ENCODE measurements at places on chromosomes 6 and 20. TPM values are rescaled to one million over a fixed set of nuclear protein-coding genes. Genes with fewer than 3 reads are reported as not detected.

- DNase-seq = no peak
Measured at GRCh38 chr6:87946669-87947068, 101.0 kb upstream of the SPACA1 start.

- no peak for DNase-seq
Measured at GRCh38 chr20:24388828-24389380, 80.5 kb upstream of the SYNDIG1 start.

DNA sequence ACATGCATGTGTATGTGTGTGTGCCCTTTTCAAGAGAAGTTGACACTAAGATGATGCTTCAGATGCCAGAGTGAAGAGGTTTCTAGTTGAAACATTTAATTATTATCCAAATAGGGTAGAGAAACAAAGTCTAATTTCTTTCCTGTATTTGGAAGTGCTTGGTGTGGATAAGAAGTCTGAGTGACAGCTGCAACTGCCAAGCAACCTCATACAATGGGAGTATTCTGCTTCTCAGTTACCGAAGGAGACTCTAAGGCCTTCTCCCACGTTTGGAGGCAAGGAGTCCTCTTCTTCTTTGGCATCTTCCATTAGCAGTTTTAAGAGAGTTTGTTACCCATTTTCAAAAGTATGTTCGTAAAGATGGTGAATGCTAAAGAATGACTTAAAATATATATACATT, 82.4 kb downstream of the HDGFL1 start:
- DNase-seq = no peak

- peak; percentile 80 for DNase-seq
Measured at GRCh38 chr20:58622671-58623578, 28.2 kb upstream of the STX16 start.

DNA sequence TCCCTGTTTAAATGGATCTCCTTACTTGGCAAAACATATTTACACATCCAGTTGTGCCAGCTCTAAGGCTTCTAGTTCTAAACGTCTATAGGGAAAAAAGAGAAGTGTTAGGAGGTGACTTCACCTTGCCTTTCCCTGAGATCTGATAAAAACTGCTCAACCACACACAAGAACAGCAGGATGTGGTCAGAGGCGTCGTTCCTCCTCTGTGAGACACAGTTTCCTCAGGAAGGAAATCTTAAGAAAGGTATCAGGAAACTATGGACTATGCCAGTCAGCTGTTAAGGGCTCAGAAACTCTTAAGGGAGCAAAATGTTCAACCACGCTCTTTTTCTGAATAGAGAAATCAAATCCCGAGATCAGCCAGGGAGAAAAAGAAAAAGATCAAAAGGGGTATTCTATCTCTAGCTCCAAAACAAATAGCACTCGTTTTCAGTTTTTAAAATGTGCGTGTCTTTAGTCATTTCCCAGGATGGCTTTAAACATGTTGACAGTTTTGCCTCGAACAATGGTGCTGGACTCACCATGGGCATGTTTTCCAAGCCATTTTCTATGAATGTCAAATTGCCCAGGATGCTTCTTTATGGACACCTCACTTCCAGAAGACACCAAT, 154.5 kb downstream of the HACE1 start:
- no peak for DNase-seq

DNA sequence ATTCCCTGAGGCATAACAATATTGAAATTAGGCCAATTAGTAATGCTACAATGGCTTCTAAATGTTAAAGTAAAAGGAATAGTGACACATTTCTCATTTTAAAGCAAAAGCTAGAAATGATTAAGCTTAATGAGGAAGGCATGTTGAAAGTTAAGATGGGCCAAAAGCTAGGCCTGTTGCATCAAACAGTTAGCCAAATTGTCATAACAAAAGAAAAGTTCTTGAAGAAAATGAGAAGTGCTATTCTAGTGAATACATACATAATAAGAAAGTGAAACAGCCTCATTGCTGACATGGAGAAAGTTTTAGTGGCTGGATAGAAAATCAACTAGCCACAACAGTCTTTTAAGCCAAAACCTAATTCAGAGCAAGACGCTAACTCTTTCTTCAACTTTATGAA, 12.9 kb downstream of the OR2A4 start:
- no peak for DNase-seq

DNA sequence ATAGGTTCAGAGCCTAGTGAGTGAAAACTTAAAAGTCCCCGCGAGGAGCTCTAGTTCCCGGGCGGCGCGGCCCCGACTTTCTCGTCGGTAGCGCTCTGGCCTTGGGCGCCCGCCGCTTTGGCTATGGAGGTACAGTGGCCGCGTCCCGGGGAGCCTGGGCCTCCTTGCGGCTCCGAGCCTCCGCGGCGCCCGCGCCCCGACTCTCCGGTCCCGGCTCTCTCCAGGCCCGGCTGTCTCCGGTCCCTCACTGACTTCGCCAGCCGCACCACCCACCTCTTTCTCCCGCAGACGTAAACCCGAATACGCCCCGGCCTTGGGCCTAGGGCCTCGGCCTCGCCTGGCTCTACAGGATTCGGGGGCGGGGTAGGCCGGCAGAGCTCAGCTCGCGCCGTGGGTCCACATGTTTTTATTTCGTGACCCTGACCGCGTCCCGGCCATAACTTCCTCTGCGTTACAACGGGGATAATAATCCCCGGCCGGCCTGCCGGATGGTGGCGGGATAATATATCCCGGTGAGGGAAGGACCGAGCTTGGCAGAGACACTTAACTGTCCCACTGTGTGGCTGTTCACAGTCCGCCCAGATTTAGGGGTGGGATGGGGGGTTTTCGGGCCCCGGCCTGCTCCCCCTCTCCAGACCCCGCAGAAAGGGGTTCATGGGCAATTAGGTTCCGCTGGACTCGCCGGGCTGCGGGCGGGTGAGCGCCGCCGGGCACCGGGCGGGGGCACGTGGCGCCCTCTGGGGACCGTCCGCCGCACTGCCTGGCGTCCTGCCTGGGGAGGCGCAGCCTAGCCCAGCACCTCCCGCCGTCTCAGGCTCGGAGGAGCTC, 10.0 kb upstream of the TBX18 start:
- DNase-seq = peak; percentile 81

GRCh38 chr6:104632588-104632987, 227.1 kb downstream of the HACE1 start:
- no peak for DNase-seq

DNA sequence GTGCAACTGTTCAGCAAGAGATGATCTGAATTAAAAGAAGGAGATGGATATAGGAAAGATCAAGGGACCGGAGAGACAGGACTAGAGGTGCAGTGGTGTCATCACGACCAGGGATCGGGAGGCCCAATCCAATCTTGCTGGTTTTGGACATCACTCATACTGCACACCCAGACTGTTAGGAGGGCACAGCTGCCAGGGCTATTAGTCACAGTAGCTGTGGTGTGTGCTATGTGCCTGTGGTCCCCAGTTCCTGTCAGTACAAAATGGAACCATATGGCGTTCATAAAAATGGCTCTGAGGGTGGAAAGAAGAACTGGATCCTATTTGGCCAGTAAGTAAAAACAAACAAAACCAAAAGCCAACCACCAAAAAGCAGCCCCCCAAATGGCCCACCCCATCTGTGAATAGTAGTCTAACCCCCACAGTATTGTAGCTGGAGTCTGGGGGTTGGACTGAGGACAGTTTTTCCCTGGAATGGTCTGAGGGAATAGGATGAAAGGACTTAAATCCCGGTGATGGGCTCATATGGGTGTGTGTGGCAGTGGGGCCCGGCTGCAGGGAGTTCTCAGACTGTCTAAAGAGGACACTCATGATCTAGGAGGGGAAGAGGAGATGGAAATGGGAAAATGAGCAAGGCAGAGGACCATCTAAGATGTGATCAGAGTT, 9.3 kb upstream of the NNAT start:
- DNase-seq = peak; percentile 33

DNA sequence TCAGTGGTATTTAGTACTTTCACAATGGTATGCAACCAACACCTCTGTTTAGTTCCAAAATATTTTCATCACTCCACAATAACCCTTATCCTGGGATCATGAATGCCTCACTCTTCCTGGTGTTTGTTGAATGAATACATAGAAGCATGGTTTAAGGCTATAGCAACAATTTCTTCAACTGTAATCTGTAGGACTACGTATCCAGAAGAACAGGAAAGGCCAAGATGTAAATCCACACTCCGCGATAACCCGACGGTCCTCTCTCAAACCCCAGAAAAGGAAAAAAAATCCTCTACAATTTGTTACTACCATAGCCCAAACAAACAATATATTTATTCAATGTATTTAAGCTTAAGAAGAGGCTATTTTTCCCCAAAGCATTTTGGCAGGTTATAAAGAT, 141.4 kb upstream of the SALL4 start:
- no peak for DNase-seq

GRCh38 chr6:31074401-31074800, 38.0 kb downstream of the C6orf15 start:
- DNase-seq = no peak

GRCh38 chr20:38523697-38524096, 51.1 kb downstream of the RALGAPB start:
- no peak for DNase-seq

GRCh38 chr20:5509803-5510202, 193.0 kb upstream of the PROKR2 start:
- no peak for DNase-seq

DNA sequence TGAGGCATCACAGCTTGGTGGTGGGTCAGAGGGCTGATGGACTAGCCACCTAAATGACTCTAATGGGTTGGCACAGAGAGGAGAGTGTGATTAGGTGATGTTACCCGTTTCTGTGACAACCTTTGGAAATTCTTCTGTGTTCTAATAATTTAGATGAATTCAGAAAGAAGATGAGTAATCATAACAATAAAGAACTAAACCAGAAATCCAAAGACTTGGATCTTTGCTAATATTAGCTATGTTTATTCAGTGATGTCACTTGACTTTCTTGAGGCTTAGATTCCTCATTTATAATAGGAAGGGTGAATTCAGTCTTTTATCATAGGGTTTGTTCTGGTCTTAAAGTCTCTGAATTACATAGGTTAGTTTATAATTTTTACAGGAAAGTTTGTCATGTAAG, 19.9 kb downstream of the CRYBG1 start:
- DNase-seq = peak; percentile 29

GRM1 gene
- 0.05 TPM for total RNA-seq

OPN5 gene
- total RNA-seq = not detected

ID1 gene
- 396 TPM for total RNA-seq

SIRPB1 gene
- not detected for total RNA-seq

COX4I2 gene
- not detected for total RNA-seq

Data from MG63 (cell line).